ENCODE measurements at places on chromosomes 11 and 22.

GRCh38 chr11:16296273-16296672 is 60.1 kb downstream of the SOX6 start:
- no peak for DNase-seq

- no peak for DNase-seq
These were observed 116.1 kb downstream of the CCDC34 start for GRCh38 chr11:27246925-27247324.

GRCh38 chr22:26320447-26320846 is 108.6 kb upstream of the ASPHD2 start:
- no peak for DNase-seq

GRCh38 chr11:33420959-33421566 is 163.9 kb downstream of the HIPK3 start:
- DNase-seq, result no peak

GRCh38 chr11:65224930-65225278 is 36.9 kb upstream of the POLA2 start:
- peak; percentile 4 for DNase-seq

GRCh38 chr22:20404881-20405280 is 10.9 kb downstream of the ZNF74 start:
- DNase-seq, result no peak

DNA sequence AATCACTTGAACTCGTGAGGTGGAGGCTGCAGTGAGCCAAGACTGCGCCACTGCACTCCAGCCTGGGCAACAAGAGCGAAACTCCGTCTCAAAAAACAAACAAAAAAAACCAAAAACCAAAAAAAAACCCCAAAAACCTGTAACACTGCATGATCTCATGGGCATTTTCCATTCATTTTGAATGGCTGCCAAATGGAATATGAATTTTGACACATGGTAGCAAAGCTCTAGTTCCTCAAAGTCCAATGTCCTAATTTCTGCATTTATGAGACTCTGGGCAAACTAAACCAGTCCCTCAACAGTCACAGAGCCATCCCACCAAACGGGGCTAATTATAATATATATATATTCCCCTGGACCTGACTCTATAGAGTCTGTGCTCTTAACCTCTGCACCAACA is 61.8 kb downstream of the SGSM3 start:
- DNase-seq, result no peak

DNA sequence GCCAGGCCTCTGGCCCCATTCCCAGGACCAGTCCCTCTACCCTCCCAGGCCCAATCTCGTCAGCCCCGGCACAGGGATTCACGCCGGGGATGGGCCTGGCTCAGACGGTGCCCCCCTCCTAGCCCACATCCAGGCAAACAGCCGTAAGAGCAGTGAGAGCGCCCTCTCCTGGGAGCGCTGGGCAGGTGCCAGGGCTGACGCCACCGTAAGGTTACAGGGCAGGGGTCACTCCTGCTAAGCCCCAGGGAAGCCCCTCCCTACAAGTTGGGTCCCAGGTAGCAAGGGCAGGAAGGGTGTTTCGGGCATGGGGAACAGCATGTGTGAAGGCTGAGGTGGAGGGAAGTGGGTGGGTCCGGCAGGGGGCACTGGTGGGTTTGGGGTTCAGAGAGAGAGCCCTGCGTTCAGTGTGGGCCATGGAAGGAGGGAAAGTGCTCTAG is 19.2 kb upstream of the PPARA start:
- DNase-seq, result no peak

- DNase-seq, result no peak
These were observed 2.1 kb upstream of the MTFP1 start for GRCh38 chr22:30423301-30423958.

GRCh38 chr11:120424185-120424969 is 87.2 kb upstream of the GRIK4 start:
- no peak for DNase-seq

DNA sequence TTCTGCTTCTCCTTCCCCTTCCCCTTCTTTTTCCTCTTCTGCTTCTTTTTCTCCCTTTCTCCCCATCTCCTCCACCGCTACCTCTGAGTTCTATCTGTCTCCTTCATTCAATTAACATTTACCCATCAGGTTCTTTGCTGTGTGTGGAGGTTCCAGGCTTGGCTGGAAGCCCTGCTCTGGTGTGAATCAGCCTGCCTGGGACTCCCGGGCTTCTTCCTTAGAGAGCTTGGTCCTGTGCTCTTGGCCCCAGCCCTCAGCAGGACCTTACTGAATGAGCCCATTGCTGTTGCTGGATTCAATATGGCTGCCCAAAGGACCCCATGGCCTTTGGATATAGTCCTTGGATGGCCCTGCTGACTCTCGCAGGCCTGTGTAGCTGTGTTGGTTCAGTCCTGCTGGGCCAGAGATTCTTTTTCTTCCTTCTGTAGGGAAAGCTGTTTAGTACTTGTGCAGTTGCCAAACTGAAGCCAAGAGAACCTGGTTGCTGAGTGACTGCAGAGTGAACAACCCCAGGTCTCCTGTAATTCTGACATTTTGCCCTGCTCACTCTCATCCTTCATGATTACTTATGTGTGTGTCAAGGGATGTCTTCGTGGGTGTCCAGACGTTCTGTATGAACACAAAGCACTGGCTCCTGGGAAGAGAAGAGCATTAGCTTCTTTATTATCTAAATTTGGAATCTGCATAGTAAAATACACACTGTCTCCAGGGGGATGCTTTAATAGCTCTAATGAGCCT is 81.0 kb upstream of the ZBED5 start:
- DNase-seq, result no peak

- DNase-seq, result no peak
These were observed 28.1 kb upstream of the VPREB1 start for GRCh38 chr22:22216450-22216959.

DNA sequence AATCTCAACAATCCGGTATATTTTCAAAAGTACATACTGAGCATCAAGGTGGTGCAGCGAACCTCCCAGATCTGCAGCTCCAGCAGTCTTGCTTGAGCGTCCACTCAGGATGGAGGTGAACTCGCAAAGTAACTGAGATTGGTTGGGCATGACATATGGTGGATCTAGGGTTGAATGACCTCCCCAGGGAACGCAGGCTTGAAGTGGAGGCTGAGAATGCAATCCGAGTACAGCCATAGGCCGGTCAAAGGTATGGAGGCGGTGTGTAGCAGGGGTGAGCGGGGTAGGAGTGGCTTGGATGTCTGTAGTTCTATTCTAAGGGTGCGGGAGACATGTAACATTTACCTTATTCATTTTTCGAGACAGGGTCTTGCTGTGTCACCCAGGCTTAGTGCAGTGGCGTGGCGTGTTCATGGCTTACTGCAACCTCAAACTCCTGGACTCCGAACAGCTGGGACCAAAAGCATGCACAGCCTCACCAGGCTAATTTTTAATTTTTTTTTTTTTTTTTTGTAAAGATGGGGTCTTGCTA is 631 bp upstream of the C22orf39 start:
- no peak for DNase-seq

Data from fibroblast of skin of left biceps (primary cell).